Iris pigment epithelial cell (primary cell): ENCODE measurements at places on chromosomes 3 and 15.

GRCh38 chr15:69748131-69748530 is 295.5 kb downstream of the RPLP1 start:
- no peak for DNase-seq

- no peak for DNase-seq
These were observed 54.3 kb downstream of the HMG20A start for GRCh38 chr15:77475001-77475400.

DNA sequence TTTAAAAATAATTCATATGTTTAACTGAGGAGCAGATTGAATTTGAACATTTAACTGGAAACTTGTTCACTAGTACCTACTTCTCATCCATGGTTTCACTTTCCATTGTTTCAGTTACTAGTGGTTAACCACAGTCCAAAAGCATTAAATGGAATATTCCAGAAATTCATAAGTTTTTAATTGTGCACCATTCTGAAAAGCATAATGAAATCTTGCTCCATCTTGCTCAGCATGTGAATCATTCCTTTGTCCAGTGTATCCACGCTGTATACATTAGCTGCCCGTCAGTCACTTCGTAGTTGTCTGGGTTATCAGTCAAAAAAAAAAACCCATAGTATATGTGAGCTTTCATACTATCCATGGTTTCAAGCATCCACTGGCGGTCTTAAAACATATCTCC is 217.6 kb downstream of the TPRG1 start:
- DNase-seq, result no peak

- no peak for DNase-seq
These were observed 271.4 kb downstream of the POLQ start for GRCh38 chr3:121274411-121274810.

DNA sequence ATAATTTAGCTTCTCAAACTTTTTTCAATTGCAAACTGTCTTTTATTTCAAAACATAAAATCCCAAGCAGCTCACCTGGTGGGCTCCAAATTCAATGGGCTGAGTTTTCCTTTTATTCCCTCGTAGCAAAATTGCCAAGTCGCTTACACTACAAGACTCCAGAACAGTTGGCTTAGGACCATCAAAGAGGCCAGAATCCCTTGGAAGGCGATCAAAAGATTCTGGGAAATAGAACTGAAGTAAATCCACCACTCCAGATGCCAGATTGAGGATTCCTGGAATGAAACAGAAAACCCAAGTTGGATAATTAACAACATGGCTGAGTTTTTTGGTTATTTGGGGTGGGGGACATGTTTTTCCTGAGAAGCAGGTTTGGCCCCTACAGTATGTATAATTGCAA is 87.7 kb upstream of the DCLK3 start:
- no peak for DNase-seq

- DNase-seq, result no peak
These were observed 8.4 kb downstream of the MITF start for GRCh38 chr3:69747511-69748258.

- no peak for DNase-seq
These were observed 88.5 kb upstream of the ABHD17C start for GRCh38 chr15:80606511-80607071.

GRCh38 chr15:36831125-36831903 is 251.9 kb downstream of the CDIN1 start:
- peak; percentile 63 for DNase-seq

DNA sequence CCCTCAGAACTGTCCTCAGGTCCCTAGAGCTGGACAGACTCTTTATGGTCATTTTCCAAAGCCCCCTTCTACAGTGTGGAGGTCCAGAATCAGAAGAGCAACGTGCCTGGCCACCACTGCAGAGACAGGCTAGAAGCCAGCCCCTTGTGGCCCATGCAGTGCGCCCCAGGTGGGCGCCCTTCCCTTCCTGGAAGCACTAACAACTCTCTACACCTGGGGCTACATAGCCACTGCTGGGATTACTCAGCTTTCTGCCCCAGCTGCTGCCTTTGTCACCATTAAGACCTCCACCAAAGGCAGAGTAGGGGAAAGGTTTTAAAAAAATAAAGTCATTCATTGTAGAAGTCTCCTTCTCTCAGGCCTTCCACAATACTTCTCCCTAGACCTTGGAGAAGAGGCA is 2.3 kb downstream of the RASGRP1 start:
- DNase-seq, result no peak

DNA sequence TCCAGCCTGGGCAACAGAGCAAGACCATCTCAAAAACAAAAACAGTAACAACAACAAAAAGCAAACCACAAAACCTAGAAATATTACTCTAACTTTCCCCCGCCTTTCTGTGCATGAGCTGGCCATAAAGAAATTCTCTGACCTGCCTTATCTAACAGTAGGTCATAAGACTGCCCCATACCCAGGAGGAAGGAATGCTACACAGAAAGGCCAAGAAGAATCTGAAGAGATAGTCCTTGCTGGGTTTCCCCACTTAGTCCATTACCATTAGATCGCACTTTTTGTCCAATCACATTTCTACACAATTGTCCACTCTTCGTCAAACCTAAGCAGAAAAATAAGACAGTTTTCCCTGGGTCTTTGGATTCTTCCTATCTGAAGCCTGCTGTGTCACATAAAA is 23.5 kb downstream of the CIAO2A start:
- no peak for DNase-seq

GRCh38 chr15:47470983-47471382 is 246.3 kb upstream of the SEMA6D start:
- no peak for DNase-seq

DNA sequence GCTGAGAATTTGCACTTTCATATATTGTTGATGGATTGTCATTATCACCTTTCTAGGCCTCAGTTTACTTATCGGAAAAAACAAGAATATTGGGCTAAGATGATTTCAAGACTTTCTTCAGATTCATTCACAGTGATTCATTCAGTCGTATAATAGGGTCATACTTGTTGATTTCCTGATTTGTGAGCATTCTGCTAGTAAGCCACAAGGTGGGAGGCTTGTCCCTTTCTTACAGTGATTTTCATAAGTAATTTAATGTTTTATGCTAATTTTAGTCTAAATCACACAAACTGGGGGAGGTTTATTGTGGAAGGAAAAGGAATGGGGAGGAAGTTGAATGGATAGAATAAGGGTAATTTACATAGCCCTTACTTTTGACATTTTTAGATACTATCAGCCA is 126.8 kb upstream of the GOLGA6L4 start:
- DNase-seq, result peak; percentile 61

DNA sequence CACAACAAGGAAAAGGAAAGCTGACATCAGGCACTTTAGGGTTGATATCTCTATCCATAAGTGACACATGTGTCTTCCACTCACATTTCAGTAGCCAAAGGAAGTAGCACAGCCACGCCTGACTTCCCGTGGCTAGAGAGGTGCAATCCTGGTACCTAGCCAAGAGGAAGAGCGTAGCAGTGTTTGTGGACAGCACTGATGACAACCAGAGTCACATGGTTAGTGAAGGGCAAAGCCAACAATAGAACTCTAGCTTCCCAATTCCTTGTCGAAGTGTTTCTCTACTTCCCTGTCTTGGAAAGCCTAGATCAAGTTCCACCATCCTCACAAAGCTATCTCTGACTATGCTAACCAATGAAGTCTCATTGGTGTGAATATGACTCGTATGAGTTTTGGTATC is 189.2 kb downstream of the RSL24D1 start:
- no peak for DNase-seq

DNA sequence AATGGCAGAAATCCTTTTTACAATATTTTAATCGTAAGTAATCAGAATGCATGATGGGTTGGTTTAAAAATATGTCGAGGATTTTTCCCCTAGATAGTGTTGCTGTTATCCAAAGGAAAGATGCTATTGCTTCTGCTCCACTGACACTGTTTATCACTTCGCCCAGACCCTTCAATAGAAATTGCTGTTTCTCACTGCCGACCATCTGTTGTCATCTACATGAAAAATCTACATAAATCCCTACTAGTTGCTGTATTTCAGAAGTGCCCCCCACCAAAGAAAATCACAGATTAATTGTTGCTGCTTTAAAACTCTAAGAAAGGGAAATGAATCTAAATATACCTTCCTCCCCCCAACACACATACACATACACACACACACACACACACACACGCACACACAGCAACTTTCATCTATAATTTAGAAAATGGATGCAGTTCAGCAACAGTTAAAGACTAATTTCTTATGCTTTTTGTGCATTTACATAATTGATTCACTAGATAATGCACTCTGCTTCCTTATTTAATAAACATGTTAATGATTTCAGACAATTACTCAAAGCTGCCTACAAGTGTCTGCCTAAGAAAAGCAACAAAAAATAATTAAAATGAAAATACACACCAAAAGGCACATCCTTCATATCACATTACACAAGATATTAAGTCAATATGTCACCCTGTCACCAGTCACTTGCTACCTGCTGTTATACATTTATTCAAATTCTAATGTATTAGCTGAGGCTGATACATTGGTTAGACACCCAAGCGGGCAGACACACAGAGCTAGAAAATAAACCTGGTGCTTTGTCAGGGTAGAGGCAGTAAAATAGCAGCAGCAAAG is 82.8 kb downstream of the RORA start:
- DNase-seq, result no peak

DNA sequence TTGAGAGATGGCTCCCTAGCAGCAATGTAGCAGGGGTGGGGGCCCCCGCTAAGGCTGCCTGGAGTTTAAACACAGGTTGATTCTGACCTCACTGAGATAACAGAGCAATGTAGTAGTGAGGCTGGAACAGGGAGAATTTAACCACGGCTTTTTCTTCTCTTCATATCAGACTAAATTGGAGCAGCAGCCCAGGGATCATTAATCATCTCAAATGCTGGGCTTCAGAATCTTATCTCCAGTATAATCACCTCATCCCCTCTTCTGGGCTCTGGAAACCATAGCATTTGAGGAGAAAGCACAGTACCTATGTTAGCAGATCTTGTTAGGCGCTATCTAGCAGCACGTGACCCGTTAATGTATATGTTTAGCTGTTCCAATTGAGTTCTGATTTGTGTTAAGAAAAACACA is 25.4 kb upstream of the DET1 start:
- no peak for DNase-seq

DNA sequence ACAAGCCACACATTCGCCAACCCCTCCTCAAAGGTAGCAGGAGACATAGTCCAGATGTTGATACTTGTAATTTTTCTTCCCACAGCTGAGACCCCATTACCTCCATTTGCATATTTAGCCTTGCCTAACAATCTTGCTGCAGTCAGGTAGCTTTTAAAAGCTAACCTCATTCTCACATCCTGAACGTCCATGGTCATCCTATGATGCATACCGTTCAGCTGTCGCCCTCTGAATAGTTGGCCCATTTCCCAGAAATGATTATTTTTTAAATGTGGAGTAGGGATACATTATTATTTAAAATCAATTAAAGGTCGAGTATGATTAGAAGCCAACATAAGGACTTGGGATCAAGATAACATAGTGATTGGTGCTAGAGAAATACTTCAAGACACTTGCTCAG is 165.0 kb downstream of the MEX3B start:
- peak; percentile 14 for DNase-seq

DNA sequence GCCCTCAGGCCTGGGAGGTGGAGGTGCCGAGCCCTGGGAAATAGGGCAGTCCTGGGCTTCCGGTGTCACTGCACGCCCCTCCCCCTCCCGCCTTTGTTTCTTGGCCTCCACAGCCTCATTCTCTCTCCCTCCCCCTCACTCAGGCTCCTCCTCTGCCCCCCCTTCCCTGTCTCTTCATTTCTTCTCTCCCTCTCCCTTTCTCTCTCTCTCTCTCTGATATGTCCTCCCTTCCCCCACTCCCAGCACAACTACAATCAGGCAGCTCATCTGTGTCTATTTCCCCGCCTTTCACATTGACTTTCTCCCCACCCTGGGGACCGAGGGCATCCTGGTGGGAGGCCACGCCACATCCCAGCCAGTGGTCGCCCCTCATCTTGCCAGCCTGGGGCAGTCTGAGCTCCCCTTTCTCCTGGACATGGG is 40.2 kb downstream of the IDH2 start:
- peak; percentile 22 for DNase-seq

- peak; percentile 47 for DNase-seq
These were observed 19.5 kb downstream of the SIAH2 start for GRCh38 chr3:150743508-150743907.

DNA sequence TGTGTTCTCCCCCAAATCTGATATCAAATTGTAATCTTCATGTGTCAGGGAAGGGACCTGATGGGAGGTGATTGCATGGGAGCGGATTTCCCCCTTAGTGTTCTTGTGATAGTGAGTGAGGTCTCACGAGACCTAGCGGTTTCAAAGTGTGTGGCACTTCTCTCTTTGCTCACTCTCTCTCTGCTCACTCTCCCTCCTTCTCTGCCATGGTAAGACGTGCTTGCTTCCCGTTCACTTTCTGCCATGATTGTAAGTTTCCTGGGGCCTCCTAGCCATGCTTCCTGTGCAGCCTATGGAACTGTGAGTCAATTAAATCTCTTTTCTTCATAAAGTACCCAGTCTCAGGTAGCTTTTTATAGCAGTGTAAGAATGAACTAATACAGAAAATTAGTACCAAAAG is 30.6 kb upstream of the OR5H6 start:
- DNase-seq, result no peak

DNA sequence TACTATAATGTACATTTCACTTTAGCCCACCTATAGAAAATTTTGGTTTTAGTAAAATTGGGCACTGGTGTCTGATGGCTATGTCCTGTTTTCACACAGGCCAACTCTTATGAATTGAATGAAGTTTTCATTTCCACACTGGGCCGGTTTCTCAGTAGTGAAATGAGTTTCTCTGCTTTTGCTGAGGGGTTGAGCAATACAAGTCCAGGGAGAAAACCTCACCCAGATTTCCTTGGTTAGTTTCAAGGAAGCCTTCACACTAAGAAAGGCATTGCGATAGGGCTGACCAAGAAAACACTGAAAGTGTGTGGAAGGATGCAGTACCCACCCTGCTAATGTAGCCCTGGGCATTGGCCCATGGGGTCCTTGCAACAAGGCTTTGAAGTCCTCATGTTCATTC is 331.5 kb upstream of the CFAP20DC start:
- no peak for DNase-seq

DNA sequence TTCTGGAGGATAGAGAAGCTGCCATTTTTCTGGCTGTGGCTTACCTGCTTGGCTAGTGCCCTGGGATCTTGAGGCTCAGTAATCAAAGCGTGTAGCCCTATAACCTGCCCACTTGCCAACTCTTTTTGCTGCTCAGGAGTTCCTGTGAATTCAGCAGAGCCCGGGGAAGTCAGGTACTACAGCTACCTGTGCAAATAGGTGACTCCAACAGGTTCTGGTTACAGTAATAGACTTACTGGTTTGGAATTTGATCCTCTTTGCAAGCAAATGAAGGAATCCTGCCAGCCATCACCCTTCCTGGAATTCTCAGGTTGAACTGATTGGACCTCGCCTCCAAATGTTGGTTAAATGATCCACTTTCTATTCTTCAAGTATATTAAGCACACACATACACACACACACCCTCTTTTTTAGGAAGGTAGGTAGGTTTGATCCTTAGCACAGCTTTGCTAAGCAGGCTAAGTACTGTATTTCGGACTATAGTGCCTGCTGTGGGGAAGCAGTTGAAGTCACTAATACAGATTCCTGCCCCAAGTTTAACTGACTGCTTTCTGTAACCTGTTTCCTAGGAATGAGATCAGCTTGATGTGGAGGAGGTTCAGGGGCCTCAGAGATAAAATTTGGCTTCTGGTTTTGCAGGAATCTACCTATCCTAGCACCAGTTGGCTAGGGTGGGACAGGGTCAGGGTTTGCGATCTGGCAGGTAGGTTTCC is 2.3 kb downstream of the PPCDC start:
- no peak for DNase-seq

- DNase-seq, result peak; percentile 34
These were observed 21.0 kb upstream of the CA12 start for GRCh38 chr15:63402498-63403253.

GRCh38 chr15:82999426-82999825 is 12.0 kb downstream of the C15orf40 start:
- DNase-seq, result no peak
